ENCODE measurements at places on chromosomes 2 and 18.

DNA sequence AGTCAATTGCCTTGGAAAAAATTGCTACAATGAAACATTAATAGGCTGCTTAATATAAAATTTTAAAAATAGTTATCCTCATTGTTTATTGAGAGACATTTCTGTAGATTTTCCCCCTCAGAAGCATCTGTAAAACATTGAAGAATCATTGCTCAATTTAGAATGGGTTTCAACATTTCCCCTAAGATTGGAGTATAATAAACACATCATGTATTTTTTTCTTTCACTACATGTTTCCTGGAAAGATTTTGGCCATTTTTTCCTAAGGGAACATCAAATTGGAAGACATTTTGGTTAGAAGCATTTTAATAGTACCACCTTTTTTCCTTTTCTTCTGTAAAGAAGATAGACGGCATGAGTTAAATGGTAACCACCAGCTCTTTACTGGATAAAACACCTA lies 443.2 kb upstream of the SPHKAP start:
- DNase-seq: no peak

DNA sequence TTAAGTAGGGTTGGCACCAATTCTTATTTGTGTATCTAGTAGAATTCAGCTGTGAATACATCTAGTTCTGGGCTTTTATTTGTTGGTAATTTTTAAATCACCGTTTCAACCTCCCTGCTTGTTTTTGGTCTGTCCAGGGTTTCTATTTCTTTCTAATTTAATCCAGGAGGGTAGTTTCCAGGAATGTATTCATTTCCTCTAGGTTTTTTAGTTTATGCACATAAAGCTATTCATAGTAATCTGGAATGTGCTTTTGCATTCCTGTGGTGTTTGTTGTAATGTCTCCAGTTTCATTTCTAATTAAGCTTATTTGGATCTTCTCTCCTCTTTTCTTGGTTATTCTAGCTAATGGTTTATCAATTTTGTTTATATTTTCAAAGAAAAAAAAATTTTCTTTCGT lies 1361.8 kb upstream of the DDX18 start:
- no peak for DNase-seq

DNA sequence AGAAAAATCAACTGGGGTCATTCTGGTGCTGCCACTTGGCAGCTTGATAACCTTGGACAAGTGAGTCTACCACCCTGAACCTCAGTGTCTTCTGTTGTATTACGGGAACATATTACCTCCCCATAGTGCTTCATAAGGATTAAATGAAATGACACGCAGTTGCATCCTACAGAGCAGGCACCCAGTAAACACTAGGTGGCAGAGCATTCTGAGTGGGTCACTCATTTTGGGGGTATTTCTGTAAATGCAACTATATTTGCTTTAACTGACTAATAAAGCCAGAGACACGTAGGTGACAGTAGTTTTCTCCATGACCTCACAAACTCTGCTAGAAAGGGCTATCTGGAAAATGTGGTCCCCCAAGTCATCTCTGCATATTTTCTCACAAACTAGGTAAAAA lies 4.7 kb downstream of the CD226 start:
- DNase-seq: no peak

DNA sequence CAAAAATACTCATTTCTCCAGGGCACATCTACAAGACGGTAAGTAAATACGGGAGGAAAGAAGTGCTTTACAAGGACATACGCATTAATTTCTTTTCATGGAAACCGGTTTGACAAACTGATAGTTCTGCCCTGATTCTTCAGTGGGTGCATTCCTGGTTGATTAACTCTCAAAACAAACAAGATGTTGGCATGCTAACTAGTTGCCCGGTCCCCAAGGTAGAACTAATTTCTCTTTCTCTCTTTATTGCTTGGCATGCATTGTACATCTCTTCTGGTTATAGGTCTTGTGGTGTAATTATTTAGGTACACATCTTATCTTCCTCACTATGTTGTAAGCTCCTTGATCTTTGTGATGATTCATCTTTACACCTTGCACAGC lies 46.9 kb upstream of the SPATS2L start:
- DNase-seq: no peak

DNA sequence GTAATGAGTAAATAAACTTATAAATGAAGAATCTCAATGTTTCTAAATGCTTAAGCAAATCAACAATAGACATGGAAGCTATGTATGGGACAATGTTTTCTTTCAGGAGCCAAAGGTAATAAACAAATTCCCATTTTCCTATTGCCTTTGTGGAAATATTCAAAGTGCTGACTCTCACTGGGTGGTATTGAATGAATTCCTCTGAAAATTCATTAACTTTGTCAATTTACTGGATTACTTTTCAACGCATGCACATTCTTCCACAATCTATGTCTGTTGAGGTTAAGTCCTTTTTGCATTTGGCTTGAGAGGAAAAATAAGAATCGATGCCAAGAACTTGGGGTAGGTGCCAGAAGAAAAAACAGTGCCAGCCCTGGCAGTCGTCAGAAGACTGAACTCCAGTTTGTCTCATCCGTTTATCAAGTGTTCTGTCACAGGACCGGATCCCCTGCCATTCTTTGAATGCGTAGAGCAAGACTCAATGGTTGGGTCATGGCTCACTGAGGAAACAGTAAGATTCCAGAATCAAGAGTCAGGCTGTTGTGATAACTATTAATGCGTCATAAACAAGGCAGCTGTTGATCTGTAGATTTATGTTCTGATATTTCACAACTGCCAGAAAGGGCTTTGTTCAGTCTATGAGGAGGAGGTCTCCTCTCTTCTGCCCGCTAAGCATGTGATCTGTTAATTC lies 133.3 kb downstream of the GFPT1 start:
- DNase-seq: no peak

DNA sequence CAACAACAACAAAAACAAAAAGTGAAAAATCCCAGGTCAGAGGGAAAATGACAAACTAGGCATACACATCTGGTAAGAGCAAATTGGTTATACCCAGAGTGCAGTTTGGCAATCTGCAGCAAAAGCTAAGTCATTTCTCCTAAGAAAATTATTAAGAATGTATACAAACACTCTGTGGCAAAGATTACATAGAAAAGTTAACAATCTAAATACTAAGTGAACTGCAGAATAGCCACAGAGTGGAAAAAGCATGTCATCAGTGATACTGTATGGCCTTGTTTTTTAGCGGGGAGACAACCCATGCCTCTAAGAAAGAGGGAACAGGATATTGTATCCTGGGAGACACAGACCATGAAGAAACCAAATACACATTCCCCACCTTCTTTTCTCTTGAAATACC lies 136.0 kb upstream of the ITGB6 start:
- no peak for DNase-seq

DNA sequence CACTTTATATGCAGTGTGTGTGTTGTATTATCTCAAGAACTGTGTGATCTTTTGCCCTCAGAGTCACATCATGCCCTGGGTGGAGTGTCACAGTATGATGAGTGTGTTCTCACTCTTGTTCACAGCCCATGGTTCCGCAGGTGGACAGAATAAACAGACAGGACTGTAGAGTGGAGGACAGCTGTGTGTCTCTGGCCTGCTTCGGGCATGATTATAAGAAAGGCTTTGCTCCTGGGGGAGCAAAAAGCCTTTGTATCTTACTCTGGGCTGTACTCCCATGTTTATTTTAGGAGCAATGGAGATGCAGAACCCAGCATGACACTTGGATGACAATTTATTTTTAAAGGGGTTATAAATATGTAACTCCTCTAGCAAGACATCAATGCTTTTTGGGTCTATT lies 371.7 kb upstream of the MEX3C start:
- DNase-seq: no peak

DNA sequence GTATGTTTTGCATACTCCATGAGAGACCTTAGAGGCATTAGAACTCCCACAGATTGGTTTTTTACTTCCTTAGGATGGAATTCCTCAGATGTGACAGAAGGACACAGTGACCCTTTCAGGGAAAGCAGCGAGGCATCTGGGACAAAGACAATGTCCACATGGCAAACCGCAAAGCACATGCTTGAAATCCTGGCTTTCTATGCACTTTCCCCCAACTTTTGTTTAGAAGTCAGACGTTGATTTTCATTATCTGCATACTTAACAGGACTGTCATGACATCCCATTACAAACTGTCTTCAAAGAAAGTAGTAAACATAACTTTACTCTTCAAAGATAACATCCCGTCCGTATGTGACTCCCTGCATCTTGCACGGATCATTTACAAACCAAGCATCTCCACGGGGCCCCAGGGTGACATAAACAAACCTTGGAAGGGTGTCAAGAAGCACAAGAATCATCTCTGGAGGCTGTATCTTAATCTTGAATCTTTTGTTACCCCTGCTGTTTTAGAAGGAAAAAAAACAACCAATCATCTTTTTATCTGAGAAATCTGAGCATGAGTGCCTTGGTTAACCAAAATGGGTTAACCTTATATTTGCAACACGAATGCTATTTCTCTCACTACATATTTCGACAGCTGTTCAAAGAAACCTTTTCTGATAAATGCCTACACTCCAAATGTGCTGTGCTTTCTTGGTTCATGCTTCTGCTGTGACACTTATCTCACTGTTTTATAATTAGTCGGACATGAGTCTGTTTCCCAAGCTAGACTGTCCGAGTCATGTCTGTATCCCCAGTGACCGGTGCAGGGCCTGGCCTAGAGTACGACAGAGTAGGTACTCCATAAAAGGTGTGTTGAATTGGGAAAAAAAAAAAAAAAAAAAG lies 90.8 kb downstream of the CCBE1 start:
- no peak for DNase-seq

- DNase-seq: no peak
Measured at GRCh38 chr2:223725494-223725893, 111.9 kb downstream of the AP1S3 start.

GRCh38 chr2:41101281-41101680 lies 649.4 kb upstream of the SLC8A1 start:
- no peak for DNase-seq

GRCh38 chr2:134269972-134270735 lies 16.3 kb downstream of the MGAT5 start:
- DNase-seq: no peak

DNA sequence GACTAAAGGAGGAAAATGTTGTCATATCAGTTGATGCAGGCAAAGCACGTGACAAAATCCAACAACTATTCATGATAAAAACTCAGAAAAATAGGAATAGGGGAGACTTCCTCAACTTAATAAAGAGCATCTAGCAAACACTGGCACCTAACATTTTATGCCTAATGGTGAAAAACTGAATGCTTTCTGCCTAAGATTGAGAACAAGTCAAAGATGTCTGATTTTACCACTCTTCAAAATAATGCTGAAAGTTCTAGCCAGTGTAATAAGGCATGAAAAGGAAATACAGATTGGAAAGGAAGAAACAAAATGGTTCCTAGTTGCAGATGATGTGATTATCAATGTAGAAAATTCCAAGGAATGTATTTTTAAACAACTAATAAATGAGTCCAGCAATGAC lies 58.4 kb downstream of the SMAD4 start:
- no peak for DNase-seq

DNA sequence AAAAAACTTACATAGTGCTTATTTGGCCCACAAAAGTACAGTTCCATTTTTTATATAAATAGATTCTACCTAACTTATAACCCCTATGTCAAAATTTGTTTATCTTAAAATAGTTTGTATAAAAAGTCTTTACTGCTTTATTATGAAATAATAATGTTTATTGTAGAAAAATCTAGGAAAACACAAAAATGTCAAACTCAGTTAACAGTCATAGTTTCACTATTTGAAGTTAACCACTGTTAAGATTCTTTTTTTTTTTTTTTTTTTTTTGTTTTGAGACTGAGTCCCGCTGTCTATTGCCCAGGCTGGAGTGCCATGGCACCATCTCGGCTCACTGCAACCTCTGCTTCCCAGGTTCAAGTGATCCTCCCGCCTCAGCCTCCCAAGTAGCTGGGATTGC lies 26.5 kb upstream of the ABI2 start:
- DNase-seq: no peak

- no peak for DNase-seq
Measured at GRCh38 chr2:33133454-33133952, 186.8 kb downstream of the LTBP1 start.
